Fibroblast of skin of left biceps (primary cell): ENCODE measurements at places on chromosomes 2 and 18.

- DNase-seq, result no peak
These were observed 158.1 kb downstream of the GALR1 start for GRCh38 chr18:77407733-77408132.

- DNase-seq, result no peak
These were observed 57.4 kb upstream of the ACKR3 start for GRCh38 chr2:236512267-236512666.

- DNase-seq, result no peak
These were observed 422.8 kb upstream of the ZEB2 start for GRCh38 chr2:144942516-144943256.

- DNase-seq, result no peak
These were observed 29.3 kb downstream of the UPP2 start for GRCh38 chr2:158130832-158131473.

GRCh38 chr2:233480490-233481202 is 85.9 kb downstream of the USP40 start:
- DNase-seq, result no peak

DNA sequence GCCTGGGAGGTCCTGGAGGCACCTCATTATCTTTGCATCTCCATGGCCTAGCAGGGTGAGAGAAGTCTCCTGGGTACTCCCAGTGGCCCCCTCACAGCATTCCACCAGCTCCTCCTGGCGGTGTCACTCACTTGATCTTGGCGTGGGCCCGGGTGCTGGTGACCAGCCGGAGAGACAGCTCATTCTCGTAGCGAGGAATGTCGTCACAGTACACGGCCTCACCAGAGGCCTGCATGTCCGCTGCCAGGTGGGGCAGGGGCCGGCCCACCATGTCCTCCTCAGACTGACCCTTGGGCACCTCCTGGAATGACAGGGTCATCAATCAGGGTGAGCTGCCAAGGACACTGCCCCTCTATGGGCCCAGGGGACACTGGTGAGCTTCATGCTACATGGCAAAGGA is 42.4 kb downstream of the XDH start:
- no peak for DNase-seq

GRCh38 chr2:158457092-158457825 is 507 bp downstream of the PKP4 start:
- no peak for DNase-seq

DNA sequence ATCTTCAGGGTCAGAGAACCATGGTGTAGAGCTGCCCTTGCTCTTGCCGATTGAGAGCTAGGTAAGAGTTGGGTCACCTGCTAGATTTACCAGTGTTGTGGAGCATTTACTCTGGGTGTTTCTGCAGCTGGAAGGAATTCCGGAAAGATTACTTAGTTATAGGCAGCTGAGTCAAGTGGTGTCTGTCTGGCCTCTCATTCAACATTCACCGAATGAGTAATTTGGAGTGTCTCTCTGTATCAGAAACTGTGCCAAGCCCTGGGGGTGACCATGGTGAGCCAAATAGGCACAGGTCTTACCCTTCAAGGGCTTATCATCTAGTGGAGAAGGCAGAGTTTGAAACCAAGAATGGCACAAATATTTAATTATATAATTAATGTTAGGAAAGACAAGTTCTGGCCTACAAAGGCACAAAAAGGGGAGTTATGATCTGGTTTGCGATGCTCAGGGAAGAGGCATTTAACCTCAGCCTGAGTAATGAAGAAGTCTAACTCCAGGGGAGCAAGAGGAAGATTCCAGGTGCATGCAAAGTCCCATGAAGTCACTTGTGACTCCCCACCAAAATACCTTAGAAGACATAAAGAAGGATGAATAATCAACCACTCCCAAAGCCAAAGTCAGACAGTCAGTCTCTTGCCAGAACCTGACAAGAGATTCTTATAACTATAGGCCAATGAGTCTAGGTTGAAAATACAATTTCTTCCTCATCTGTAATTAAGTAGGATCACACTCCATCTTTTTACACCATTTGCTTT is 12.5 kb downstream of the SETBP1 start:
- DNase-seq, result no peak

GRCh38 chr2:167869200-167869599 is 378.2 kb downstream of the STK39 start:
- no peak for DNase-seq

- no peak for DNase-seq
These were observed 220.2 kb downstream of the CLIP4 start for GRCh38 chr2:29335396-29335795.

DNA sequence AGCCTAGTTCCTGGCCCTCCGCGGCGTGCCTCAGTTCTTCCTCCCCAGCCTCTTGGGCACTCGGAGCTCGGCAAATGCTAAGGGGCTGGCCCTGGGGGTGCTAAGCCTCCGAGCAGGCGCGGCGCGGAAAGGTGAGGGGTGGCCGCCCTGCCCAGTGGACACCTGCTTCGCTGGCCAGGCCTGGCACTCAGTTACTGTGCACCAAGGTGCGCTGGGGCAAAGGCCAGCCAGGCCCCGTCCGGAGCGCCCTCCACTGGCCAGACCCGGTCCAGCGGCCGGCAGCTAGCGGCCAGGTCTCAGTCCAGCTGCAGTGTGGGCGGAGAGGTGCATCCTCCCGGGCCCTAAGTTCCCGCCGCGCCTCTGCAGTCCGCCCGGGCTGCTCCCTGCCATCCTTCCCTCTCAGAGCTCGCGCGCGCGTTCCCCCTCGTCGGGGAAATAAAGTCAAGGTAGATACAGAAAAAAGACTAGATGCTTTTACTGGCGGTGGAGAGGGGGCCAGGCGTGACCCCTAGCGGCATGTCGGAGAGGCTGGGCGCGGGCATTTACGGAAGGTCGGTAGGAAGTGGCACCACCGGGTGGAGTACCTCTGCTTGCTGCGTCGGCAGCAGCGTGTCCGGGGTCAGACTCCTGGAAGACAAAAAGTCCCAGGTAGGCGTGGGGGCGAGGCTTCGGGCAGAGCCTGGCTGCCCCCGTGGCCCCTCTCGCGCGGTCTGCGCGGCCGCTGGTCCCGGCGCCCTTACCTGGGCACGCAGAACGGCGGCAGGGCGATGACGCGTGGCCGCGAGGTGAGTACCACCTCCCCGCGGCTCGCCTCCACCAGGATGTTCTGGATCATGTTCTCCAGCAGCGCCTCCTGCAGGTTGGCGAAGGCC is 9.4 kb upstream of the CRYBA2 start:
- DNase-seq, result no peak

DNA sequence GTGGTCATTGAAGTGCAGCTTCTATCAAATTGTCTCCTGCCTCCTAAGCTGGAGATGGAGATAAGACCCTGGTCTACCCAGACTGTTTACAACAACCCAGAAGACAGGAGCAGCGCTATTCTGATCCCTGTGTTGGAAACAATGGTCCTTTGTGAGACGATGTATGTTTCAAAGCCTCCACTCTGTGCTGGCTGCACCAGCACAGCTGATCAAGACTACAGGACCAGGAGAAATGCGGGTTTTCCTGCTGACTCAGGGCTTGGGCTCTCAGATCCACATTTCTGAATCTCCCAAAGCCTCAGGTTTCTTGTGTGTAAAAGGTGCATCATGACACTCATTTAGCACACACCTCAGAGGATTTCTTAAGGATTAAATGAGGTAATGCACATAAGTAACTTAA is 92.0 kb downstream of the POU3F3 start:
- DNase-seq, result no peak

DNA sequence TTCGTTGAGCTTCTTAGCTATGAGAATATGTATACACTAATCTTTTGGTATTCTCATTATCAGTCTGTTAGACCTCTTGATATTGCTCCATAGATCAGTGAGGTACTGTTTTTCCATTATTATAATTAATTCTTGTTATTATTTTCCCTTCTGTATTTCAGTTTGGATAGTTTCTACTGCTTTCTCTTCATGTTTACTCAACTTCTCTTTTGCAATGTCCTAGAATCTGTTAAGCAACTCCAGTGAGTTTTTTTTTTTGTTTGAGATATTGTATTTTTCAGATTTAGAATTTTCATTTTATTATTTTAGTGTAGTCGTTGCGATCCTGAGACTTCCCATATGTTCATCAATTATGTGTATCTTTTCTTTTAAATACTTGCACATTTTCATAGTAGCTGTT is 260.8 kb downstream of the SETBP1 start:
- no peak for DNase-seq

GRCh38 chr2:65656160-65656718 is 223.8 kb upstream of the SPRED2 start:
- no peak for DNase-seq

DNA sequence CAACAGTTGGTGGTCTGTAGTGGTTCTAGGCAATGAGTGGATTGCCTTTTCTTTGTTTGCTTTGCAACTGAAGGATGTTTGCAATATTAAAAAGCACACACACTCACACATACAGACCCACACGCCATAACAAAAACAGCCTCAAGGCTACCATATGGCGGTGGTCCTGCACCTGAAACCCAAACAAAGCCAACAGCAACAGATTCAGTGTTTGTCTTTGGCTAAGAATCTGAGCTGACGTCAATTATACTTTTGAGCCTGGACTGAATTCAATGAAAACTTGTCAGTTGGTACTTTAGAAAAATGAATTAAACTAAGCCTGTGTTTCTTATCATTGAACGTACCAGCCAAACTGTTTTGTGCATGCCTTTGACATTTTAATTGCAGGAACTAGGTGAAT is 65.0 kb upstream of the NYAP2 start:
- no peak for DNase-seq

DNA sequence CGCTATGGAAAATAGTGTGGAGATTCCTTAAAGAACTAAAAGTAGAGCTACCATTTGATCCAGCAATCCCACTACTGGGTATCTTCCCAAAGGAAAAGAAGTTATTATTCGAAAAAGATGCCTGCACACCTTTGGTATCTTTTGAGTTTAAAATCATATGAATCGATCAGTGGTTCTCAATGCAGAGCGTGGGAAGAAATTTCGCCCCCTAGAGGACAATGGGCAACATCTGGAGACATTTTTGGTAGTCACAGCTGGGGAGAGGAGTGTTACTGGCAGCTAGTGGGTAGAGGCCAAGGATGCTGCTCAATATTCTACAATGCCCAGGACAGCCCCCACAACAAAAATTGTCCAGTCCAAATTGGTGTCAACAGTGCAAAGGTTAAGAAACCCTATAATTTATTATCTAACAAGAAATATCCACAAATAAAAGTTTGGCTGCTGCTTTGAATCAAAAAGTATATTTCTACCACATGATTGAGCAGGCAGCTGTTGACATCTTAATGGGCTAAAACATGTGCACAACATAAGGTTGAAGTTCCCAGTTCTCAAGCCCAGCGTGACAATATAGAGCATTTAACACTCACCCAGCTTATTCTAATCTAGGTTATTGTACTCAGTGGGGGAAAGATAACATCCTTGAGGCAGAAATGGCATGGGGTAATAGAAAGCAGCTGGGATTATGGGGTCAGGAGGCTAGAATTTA is 425.7 kb downstream of the LRATD1 start:
- DNase-seq, result peak; percentile 25

DNA sequence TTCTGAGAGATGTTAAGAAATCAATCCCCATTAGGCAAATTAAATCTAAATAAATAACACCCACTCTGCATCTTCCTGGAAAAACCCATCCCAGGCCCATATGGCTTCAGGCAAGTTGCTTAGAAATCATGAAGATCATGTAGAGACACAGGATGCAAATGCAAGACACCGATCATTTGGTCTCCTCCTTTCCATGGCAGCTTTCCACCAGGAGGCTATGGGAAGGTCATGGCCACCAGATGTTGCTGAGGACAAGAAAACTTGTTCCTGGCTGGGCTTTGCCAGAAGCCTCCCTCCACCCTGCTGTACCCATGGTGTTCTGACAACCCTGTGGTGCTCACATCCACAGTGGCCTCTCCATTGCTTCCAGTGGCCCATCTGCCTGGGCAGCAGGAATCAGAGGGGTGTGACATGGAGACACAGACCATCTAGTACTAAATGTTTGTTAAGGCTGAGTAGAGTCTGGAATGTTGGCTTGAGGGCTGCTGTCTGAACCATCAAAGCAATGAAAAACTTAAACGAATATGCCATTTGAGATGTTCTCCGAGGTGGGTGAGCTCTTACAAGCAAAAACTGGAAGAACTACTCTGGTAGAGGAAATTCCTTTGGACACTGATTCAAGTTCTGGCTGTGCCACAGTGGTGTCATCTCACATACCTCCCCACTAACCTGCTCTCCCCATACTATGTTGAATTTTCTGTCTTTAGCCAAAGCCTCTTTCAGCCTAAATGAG is 293.2 kb downstream of the TNS1 start:
- no peak for DNase-seq

- no peak for DNase-seq
These were observed 65.7 kb upstream of the FOSL2 start for GRCh38 chr2:28326881-28327505.
